NCI-H1436 treated with DMSO at 0.1 percent for 48 hours (cell line): ENCODE measurements at places on chromosomes 6 and 20.
A peak's percentile ranks its signal among the peaks of the same experiment; 100 is the strongest.

- DNase-seq = no peak
Measured at GRCh38 chr6:90870561-90870960, 283.7 kb upstream of the MAP3K7 start.

- DNase-seq = peak; percentile 17
Measured at GRCh38 chr6:152863618-152864326, 113.2 kb downstream of the VIP start.

DNA sequence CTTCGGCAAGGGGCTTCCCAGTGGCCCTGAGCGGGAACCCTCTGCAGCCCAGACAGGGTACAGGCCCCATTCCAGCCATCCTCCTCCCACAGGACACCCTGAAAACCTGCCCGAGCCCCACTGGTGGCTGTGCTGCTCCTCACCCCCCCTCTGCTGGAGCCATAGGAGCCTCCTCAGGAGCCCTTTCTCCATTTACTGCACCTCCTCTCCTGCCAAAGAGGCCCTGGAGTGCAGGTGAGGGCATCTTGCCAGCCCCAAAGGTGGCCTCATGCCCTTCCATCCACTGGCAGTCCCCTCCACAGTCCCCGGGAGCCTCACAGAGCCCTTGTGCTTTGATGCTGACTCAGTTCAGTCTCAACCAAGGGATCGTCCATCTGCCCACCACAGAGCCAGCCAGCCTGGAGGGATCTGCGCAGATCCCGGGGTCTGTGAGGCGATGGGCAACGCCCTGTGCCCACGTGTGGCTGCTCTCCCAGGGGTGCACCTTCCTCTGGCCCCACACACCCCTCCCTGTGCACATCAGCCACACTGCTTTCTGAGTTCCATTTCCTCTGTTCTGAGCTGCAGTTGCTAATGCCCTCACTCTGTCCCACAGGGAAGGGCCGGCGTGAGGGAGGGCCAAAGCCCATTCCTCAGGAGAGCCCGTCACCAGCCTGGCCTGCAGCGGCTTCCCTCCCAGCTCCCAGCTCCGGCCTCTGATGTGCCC lies 228.5 kb downstream of the DLL1 start:
- no peak for DNase-seq

GRCh38 chr6:92559611-92560010 lies 859.7 kb downstream of the EPHA7 start:
- DNase-seq = no peak

DNA sequence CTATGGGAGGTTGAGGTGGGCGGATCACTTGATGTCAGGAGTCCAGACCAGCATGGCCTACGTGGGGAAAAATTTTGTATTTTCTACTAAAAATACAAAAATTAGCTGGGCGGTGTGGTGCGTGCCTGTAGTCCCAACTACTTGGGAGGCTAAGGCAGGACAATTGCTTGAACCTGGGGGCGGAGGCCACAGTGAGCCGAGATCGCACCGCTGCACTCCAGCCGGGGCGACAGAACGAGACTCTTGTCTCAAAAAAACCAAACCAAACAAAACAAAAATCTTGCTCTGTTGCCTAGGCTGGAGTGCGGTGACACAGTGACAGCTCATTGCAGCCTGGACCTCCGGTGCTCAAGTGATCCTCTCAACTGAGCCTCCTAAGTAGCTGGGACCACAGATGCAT lies 16.2 kb downstream of the OR2W1 start:
- no peak for DNase-seq

DNA sequence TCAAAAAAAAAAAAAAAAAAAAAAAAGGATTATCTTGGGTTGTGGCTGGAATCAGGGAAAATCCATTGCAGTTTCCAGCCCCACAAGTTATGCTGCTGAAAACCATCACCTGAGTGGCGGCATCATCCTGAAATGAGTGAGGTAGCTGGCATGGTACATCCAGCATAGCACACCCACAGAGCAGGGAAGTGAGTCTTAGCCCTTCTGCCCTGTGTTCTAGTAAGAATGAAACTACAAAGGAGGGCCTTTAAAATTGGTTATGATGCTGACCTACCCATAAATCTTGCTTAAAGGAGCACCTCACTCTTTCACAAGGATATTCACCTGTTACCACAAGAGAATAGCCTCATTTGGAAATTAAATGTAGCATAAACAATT lies 119.2 kb downstream of the NFATC2 start:
- DNase-seq = no peak

DNA sequence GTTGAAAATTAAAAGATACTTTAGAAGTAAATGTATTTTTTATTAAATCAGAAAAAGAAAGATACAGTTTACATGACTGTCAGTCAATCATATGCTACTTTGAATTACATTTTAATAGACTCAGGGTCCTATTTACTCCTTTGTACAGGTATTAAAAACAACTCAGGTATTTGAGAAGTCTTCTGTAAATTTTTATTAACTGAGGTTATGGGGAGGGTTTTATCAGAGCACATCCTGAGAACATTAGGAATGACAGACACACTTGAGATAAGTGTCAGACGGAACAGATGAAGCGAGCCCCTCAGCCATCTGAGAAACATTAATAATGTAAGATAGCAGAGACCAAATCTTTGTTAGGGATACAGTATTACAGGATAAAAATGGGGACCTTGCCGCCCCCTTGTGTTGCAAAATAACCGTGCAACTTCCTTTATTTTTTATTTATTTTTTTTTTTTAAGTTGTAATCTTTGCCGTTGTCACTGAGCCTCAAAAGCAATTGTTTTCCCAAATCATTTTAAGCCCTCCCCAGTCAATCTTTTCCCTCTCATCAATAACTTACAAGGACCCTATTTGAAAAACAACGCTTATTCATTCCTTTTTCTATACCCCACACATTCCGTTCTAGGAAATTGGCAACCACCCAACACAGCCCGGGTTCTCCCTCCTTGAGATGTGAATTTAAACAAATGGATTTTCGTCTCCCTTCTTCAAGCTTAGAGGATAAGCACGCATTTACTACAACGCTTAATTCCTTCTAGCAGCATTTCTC lies 126.7 kb downstream of the BCAS1 start:
- DNase-seq = no peak

- no peak for DNase-seq
Measured at GRCh38 chr6:79707621-79708020, 76.5 kb downstream of the SH3BGRL2 start.

DNA sequence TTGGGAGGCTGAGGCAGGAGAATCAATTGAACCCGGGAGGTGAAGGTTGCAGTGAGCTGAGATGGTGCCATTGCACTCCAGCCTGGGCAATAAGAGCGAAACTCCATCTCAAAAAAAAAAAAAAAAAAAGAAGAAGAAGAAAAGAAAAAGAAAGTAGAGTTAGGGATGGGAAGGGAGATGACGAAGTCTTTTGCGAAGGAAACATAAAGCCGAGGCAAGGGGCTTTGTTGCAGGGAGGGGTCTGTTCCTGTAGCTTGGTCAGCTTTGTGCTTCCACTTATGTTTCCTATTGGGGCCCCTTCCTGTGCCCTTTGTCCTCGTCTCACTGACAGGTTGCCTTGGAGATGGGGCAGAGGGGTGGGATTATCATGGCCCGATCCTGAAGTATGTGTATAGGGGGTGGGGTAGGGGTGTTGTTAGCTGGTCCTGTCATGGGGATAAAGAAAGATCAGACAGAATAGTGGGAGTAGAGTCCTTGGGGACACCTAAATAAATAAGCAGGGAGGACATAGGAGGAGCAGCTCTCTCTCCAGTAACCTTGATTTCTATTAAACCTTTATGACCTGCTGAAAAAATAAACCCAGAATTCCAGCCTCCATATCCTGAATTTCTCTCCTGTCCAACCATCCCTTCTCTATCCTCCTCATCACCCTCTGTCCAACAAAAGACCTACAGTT lies 1.1 kb upstream of the CLIC1 start:
- DNase-seq = no peak

GRCh38 chr6:64736421-64736950 lies 970.5 kb downstream of the EYS start:
- DNase-seq = no peak

- no peak for DNase-seq
Measured at GRCh38 chr6:149249370-149250357, 67.8 kb upstream of the TAB2 start.

DNA sequence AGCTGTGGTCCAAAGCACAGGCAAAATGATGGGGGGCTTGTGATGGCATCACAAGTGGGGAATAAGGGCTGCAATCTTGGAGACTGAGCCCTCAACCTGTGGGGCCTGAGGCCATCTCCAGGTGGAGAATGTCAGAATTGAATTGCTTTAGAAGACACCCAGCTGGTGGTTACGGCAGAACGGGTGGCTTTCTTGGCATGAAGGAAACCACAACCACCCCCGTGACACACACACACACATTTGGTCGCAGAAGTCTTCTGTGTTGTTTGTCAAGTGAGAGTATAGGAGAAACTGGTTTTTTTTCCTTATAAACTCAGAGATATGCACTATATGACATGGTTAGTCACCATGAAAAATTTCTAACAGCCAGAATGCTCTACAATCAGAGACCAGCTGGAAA lies 139.5 kb upstream of the CDH4 start:
- DNase-seq = no peak

GRCh38 chr6:14408446-14408845 lies 290.9 kb downstream of the CD83 start:
- DNase-seq = no peak

DNA sequence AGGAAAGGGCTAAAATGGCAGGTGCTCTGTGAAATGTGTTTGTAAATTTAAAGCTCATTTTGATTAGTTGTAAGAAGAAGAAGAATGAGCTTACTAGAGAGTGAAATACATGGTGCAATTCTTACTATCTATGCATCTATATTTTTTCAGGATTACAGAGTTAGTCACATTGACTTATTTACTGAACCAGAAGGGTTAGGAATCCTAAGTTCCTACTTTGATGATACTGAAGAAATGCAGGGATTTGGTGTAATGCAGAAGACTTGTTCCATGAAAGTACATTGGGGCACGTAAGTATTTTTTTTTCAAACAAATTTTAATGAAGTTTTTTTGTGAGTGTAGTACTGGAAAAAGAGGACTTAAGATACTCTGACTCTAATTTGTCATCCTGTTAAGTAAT lies 99.3 kb downstream of the RTN4IP1 start:
- DNase-seq = no peak

DNA sequence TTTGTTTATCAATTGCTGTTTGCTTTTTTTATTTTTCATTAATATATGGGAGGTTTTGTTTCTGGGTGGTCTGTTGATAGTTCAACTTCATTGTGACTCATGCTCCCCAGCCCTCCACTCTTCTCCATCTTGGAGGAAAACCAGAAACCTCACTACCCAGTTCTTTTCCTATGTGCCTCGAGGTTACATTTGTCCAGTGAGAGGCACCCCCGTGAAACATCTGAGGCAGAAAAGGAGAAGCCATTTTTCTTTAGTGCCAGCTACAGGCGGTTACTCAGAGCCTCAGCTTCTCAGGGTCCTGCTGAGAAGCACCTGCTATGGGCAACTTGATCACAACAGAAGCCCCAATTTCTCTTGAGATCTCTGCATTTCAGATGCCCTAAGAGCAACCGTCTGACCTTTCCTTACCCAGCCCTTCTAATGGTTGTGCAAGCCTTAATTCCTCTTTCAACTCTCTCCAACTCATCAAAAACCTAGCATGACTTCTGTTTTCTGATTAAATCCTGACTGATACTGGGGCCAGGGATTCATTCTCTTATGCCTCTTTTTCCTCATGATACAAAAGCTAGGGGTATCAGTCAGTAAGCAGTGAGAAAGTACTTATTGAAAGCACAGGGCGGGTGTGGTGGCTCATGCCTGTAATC lies 144.6 kb downstream of the ELOVL4 start:
- no peak for DNase-seq

- DNase-seq = no peak
Measured at GRCh38 chr6:18215436-18215835, 48.9 kb downstream of the DEK start.

- DNase-seq = no peak
Measured at GRCh38 chr20:23311947-23312506, 38.6 kb upstream of the NXT1 start.

DNA sequence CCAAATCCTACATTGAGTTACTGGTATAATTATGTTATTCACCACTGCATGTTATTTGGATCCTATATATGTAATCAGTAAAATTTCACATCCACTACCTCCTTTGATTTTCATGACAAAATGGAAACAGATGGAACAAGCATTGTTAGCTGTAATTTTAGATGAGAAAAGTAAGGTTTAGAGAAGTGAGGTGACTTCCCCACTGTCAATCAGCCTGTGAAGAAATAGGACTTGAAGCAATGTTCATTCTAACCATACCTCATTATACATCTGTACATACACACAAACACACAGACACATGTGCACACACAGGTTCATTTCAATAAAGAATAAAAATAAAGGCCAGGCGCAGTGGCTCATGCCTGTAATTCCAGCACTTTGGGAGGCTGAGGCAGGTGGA lies 23.7 kb upstream of the QKI start:
- DNase-seq = no peak

GRCh38 chr6:35417979-35418661 lies 34.0 kb upstream of the FANCE start:
- DNase-seq = no peak

- no peak for DNase-seq
Measured at GRCh38 chr6:166400181-166400580, 17.4 kb upstream of the MPC1 start.

DNA sequence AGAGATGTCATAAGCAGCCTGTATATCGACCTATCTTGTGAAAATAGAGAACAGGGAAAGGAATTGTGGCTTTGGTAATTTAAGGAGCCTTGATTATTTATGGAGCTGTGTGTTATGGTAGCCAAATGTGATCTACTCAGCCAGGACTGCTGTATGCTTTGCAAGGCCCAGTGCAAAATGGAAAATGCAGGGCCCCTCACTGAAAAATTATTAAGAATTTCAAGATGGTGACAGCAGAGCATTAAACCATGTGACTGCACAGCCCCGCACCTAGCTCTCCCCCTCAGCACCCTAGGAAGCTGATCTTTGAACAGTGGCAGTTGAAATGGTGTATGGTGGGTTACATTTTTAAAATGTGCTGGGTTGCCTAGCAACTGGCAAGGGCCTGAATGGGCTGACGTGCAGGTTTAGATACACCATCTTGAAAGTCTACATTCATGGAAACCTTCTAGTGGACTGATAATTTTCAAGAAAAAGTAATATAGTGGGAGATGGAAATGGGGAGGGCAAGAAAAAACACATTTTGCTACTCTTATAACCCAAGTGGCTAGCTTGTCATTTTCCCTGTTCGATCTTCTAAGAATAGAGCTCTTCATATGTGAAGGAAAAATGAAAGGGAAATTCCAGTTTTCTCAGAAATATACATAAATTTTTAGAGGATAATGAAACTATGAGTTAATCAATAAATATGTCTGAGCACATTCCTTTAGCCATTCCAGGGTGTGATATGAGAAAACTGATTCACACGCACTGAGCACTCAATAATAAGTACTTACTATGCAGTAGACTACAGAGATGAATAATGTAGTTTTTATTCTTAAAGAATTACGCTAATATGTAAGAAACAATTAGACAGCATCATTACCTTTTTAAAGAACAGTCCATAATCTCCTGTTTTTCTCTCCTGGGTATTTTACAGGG lies 208.0 kb downstream of the ARHGAP18 start:
- DNase-seq = no peak

- DNase-seq = no peak
Measured at GRCh38 chr6:26350858-26351543, 14.0 kb upstream of the BTN3A2 start.

GRCh38 chr20:59120491-59120890 lies 43.1 kb upstream of the ZNF831 start:
- no peak for DNase-seq

- DNase-seq = no peak
Measured at GRCh38 chr20:5608442-5609161, 141.6 kb upstream of the SHLD1 start.
